ENCODE measurements at places on chromosomes 12 and 14.
A peak's percentile ranks its signal among the peaks of the same experiment; 100 is the strongest.

- DNase-seq = no peak
Measured at GRCh38 chr12:58487678-58488161, 432.6 kb downstream of the LRIG3 start.

GRCh38 chr14:64510825-64511671 lies 6.5 kb downstream of the ZBTB1 start:
- peak; percentile 67 for DNase-seq

GRCh38 chr14:59360923-59361794 lies 104.0 kb downstream of the GPR135 start:
- no peak for DNase-seq

DNA sequence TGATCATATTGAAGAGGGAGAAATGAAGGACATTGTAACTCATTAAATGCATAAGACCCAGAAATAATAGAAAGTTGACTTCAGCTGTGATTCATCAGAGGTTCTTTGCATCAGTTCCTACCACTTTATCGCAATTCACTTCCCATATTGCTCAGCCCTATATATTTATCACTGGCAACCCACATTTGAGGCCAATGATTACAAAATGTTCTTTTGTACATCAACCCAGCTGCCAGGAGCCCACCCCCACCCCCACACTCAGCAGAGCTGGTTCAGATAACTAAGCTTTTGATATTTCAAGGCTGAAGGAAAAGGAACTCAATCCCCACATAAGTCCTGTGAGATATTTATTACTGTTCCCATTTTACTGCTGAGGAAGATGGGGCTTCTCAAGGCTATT lies 51.2 kb upstream of the TMPO start:
- DNase-seq = no peak

GRCh38 chr12:96427269-96427729 lies 27.1 kb upstream of the CDK17 start:
- no peak for DNase-seq

- DNase-seq = no peak
Measured at GRCh38 chr14:99183311-99183710, 88.7 kb downstream of the BCL11B start.

- no peak for DNase-seq
Measured at GRCh38 chr12:125312471-125312870, 247.2 kb downstream of the AACS start.

DNA sequence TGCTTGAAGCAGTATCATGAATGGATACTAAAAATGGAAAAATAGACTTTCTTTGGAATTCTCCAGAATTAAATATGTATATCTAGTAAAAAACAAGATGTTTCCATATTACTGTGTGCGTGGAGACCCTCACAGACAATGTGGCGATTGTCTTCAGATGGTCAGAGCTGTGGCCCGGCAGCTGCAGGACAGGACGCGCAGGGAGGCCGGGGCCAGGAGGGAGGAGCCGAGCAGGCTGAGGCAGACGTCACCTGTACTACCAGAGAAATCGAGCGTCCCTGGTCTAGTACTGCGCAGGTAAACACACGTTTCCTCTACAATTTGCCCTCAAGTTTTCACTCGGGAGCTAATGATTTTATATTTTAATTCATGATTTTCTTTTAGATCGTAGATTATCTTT lies 22.8 kb downstream of the DDX51 start:
- no peak for DNase-seq
